ENCODE measurements at places on chromosomes 5 and 9.

DNA sequence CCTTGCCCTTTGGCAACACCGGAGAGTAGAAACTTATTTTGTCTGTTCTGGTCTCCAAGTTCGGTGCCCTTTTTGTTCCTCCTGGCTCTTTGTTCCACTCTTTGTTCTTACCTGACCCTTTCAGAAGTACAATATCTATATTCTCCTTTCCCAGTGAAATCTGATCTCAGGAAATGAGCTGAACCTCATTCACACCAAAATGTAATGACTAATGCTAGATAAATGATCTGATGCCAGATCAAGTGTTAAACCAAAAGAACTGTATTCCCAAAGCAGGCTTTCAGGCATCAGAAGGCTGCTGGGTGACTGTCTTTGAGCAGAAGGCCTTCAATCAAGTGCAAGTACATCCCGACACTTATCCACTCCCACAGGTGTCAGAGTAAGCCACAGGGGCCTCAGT lies 156.4 kb downstream of the SPOCK1 start:
- no peak for DNase-seq

DNA sequence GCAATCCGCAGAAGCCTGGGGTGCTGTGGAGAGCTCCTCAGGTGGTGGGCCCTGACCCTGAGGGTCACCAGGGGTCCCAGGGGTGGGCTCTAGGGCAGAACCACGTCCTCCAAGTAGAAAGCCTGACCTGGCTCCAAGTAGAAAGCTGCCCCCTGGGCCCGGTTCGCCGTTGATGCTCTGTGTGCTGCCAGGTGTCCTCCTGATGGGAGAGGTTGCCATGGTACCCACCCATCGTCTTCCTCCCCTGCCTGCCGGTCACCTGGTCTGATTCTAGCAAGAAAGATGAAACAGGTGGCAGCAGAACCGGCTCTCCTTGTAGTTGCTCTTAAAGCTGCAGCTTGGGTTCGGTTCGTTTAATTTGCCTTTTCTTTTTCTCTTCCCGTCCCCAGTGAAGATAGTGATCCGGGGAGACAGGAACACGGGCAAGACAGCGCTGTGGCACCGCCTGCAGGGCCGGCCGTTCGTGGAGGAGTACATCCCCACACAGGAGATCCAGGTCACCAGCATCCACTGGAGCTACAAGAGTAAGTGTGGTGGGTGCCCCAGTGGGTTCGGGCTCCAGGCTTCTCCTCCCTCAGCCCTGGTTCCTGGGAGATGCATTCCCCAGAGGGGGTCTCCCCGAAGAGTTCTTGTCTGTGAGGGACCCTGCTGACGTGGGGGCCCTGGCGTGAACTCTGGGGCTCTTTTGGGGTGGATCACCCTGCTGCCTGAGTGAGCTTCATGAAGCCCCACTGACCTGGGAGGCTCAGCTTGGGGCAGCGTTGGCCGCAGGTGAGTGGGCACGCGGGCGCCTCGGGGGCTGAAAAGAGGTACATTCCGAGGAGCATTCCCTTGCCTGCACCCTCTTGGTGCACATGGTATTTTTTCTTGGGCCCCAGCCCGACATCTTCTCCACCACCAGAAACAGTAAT lies 15.6 kb downstream of the RABL6 start:
- DNase-seq: no peak

DNA sequence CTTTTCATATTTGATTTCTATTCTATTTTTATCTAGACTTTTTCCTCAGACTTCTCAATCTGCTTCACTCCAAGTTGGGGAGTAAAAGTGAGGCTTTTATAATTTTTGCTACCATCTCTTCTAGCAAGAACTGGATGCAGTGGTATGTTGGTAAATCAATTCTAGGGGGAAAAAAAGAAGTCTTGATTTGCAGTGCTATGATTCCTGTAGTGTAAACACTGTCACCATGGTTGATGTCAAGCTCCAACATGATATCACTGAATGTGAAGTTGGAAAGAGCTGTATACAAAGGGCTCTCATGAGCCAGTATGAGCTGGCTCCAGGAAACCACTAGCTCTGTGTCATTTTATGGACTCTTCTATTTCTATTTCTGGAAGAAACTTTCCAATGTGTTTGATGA lies 439.2 kb downstream of the NTRK2 start:
- no peak for DNase-seq

DNA sequence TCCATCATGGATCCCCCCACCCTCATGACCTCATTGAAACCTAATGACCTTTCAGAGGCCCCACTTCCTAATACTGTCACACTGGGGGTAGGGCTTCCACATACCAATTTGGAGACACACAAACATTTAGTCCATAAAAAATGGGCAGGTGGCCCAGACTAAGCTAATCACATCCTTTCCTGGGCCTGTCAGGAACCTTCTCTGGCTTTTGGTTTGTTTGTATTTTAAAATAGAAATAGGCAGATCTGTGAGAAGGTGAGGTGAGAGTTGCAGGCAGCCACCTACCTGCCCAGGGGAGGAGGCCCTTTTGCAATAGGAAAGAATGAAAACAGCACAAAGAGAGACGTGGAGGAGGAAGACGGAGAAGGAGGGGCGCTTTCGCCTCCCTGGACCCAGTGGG lies 90.2 kb upstream of the BOD1 start:
- no peak for DNase-seq

DNA sequence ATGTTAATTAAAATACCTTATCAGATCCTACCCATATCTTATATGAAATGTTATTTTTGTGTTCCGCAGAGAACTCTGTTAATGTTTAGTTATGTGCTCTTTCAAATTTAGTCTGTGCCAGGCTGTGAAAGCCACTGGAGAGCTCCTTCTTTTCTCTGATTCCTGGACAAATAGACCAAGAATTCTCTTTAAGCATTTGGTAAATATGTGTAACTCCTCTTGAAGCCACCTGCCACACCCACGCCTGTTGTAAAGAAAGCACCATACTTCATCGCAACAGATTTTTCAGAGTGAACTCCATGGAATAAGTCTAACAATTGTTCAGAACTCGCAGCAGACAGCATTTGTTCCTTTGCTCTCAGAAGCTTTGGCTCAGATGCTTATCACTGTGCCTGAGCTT lies 301.1 kb downstream of the FAM170A start:
- no peak for DNase-seq

GRCh38 chr5:154410786-154411185 lies 35.0 kb upstream of the SAP30L start:
- DNase-seq: no peak

DNA sequence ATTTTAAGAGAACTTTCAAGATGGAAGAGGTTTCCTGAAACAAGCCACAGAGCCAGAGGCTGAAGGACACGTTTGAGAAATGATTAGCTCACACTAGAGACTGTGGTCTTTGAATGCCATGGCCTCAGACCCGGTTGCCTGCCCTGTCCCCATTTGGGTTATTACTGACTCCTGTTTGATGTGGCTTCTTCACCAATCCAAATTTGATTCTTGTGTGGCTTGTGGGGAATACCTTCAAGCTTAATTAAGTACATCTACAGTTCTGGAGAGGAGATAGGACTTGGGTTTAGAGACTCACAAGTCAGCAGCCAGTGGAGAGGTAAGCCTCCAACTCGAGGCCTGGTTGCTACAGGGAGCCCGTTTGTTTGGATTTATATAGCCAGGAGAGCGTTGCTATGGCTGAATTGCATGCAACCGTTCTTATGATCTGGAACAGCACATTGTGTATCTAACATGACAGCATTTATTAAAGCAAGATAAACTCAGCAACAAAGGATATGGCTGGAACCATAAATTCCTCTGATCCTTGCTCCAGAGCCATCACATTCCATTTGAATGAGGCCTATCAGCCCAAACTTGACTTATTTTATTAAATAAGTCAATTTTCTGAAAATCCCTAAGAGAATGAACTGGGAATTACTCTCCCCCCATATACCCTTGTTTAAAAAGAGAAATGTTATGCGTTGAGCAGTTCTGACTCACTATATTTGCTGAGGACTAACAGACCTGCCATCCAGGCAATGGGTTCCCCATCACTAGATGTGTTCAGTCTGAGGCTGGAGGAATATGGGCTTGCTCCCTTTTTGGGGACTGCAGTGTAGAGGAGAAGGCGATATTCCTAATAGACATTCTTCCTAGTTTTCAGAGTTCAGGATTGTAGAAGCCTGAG lies 88.4 kb upstream of the TNFSF8 start:
- no peak for DNase-seq

GRCh38 chr5:757346-757930 lies 27.1 kb downstream of the ZDHHC11B start:
- no peak for DNase-seq

DNA sequence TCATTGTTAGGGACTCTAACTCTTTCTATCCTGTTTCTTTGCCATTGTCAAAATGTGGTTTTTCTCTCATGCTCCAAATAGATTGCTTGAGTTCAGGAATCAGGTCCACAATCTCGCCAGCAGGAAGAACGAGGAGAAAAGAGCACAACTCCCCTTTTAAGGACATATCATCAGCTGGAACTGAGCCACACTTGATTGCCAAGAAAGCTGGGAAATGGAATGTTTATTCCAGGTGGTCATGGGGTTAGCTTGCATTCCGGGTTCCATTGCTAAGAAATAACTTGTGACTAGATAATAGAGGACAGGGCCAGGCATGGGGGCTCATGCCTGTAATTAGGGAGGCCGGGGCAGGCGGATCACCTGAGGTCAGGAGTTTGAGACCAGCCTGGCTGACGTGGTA lies 32.4 kb upstream of the C9orf57 start:
- no peak for DNase-seq

DNA sequence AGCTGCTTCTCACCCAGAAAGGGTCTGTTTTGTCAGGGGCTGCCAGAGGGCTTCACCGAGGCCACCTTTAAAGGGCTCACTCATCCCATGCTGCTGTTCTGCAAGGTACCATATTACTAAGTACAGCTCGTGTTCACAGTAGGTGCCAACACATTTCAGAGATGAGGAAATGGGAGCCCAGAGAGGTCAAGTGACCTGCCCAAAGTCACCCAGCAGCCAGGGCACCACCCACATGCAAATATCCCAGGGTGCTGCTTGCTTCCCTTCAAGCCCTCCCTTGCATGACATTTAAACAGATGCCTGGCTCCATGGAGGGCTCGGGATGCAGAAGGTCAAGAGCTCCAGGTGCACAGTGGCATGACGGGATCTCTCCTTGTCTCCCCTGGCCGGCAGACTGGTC lies 123.5 kb upstream of the SARDH start:
- no peak for DNase-seq

DNA sequence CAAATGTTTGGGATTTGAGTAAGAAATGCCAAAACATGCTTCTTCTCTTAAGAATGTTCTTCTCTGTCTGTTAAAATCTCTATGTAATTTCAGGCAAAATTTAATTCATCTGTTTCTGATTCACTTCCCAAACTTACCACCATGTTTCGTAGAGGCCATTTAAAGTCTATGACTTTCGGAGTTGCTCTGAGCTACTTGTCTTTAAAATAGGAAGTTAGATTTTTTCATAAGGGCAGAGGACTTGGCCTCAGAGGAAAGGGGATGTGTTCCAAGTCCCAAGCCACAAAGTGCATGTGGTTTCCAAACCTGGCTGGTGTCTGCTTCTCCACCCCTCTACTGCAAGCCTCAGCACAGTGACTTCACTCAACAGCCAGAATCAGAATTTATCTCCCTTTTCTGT lies 111.3 kb upstream of the ADRA1B start:
- no peak for DNase-seq

GRCh38 chr5:41433552-41434181 lies 76.7 kb downstream of the PLCXD3 start:
- no peak for DNase-seq

GRCh38 chr5:175475248-175475647 lies 3.1 kb upstream of the SFXN1 start:
- DNase-seq: no peak

- DNase-seq: no peak
Observed at GRCh38 chr9:71812385-71812784, 44.1 kb upstream of the CEMIP2 start.

GRCh38 chr9:16341177-16341576 lies 529.3 kb downstream of the BNC2 start:
- no peak for DNase-seq

GRCh38 chr9:23731353-23731752 lies 94.7 kb downstream of the ELAVL2 start:
- no peak for DNase-seq

DNA sequence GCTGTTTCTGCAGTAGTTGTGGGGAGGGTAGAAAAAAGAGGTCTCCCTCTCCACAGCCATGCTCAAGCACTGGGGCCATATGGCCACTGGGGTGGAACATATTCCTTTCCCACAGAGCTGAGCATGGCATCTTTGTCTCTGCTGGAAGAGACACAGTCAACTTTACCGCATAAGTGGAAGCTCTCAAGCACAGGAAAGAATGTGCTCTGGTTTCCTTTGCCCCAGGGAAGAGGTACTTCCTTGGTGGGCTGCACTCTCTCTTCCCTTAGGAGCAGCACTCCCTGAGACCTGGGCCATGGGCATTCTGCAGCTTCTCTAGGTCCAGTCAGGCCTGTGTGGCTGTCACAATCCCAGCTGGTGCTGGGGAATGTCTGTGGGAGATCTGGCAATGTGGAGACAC lies 168.5 kb upstream of the ACTBL2 start:
- DNase-seq: no peak

DNA sequence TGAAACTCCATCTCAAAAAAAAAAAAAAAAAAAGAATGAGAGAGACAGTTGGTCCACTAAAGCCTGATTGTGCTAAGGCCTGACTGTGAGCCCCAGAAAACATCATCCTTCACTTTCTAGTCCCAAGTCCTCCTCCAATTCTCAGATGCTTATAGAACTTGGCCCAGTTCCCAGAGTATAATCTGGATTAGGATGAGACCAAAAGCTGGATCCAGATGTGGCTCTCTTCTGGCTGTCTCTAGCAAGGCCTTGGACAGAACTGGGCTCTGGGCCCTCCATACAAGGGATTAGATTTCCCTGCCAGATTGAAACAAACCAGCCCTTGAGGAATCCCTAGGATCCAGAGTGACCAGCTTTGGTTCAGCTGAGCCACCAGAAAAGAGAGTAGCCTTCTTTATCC lies 98.4 kb upstream of the ZNF366 start:
- no peak for DNase-seq

DNA sequence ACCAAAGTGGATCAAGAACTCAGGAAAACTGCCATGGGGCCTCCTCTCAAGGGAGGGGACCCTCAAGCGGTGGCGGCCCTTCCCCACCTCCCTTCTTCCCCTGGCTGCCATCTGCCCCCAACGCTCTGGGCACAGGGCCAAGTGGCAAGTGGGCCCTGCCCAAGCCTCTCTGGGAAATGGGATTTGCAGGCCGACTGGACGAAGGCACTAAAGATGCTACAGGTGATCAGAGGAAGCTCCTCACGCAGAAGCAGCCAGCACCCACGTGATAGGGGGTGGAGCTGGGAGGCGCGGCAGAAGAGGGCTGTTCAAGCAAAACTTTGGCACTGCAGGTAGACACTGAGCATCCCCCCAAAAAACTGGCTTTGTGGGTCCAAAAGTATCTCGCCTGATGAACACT lies 52.7 kb upstream of the UBTD2 start:
- DNase-seq: no peak

GRCh38 chr5:29994519-29994918 lies 1199.0 kb upstream of the CDH6 start:
- DNase-seq: no peak
